ENCODE measurements at places on chromosomes 7 and 10. TPM values are rescaled to one million over a fixed set of nuclear protein-coding genes. Genes with fewer than 3 reads are reported as not detected.

The PPP1R17 gene
- total RNA-seq = 0.60 TPM

The AKR1D1 gene
- 0.05 TPM for total RNA-seq

The IFIT3 gene
- 41.0 TPM for total RNA-seq

The TRIP6 gene
- 42.7 TPM for total RNA-seq

The CFAP46 gene
- 1.6 TPM for total RNA-seq

The SPAM1 gene
- total RNA-seq = not detected

The TRIM73 gene
- 1.3 TPM for total RNA-seq

The MSS51 gene
- 3.1 TPM for total RNA-seq

The POM121C gene
- total RNA-seq = 12.0 TPM

The CLEC2L gene
- 0.62 TPM for total RNA-seq

- ATAC-seq = peak; percentile 78
These were observed 6.0 kb downstream of the PARD3 start for GRCh38 chr10:34808801-34809745.

DNA sequence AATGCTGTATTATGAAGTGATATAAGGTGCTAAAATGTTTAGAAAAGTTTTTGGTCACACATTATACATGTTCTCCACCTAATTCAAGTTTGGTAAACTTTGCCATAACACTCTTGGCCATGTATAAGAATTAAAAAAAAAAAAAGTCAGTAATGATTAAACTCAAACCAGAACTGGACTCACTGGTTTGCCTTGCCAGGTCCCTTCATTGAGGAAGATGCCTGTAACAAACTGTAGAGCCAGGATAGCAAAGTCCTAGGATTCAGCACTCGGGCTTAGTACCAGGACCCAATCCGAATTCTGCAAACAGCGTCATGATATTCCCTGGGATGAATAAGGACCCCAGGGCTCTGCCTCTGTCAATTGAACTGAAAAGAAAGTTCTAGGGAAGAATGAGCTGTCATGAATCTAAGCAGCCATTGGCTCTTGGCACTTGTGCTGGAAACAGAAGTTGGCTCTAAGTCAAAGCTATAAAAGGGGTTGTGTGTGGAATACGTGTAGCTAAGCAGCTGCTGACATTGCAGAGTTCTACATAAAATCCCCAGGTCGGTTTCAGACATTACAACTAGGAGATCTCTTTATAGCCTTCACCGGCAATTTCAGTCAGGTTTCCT, 216.9 kb downstream of the C7orf25 start:
- ATAC-seq = peak; percentile 75

DNA sequence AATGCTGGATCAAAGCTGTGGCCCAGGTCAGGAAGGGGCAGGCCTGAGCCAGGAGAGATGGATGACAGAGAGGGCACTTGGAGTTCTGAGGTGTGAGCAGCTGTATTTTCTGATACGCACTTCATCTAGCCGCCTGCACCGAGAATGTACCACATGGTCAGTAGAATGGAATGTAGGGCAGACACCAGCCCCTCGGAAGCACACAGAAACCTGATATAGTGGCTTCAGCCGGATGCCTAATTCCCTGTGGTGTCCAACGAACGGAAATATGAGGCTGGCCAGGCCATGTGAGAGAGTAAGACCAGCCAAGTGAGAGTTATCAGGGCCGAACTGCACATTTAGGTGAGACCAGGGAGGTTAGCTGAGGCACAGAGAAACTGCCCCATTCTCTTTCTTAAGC, 46.7 kb upstream of the PLCE1 start:
- ATAC-seq = peak; percentile 19

DNA sequence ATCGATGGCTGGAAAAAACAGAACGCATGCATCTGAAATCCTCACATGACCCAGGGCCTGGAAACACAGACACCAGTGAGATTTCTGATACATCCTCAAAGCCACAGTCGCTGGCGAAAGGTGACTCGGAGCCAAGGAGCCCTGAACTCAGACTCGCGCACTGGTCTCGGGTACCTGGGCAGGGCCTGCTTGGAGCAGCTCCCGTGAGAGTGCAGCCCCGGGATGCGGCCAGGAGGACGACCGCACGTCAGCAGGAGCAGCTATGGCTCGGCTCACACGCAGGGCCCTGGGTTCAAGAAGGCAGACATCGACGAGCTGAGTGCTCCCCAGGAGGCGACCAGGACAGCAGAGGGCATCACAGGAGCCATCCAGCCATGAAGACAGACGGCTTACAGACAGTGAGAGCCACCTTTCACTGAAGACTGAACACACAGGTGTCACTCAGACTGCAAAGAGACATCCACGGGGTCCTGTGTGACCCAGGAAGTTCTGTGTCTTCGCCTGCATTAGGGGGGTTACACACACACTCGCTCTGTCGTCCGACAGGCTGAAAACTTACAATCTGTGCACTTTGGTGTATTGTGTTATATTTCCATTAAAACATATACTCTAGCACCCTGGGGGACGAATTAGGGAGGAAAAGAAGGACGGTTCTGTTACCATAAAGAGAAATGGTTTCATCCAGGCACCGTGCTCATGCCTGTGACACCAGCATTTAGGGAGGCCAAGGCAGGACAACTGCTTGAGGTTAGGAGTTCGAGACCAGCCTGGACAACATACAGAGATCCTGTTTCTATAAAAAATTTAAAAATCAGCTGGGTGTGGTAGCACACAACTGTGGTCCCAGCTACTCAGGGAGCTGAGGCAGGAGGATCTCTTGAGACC, 227.7 kb downstream of the MAD1L1 start:
- no peak for ATAC-seq

DNA sequence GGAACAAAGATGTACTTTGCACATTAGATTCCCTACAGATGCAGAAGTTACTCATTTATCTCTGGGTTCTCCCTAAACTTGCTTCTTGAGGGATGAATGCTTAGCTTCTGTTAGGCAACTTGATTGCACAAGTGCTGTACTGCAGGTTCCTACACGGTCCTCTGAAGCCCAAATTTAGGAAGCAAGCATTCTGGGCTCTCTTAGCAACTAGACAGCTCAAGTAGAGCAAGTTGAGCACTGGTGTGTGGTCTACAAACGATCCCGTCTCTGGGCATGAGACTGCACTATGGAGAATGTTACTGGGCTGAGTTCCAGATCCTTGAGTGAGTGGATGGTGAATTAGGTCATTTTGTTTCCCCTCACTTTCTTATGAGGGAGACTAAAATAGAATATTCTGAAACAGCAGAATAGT, 14.3 kb downstream of the SEMA3D start:
- peak; percentile 15 for ATAC-seq

DNA sequence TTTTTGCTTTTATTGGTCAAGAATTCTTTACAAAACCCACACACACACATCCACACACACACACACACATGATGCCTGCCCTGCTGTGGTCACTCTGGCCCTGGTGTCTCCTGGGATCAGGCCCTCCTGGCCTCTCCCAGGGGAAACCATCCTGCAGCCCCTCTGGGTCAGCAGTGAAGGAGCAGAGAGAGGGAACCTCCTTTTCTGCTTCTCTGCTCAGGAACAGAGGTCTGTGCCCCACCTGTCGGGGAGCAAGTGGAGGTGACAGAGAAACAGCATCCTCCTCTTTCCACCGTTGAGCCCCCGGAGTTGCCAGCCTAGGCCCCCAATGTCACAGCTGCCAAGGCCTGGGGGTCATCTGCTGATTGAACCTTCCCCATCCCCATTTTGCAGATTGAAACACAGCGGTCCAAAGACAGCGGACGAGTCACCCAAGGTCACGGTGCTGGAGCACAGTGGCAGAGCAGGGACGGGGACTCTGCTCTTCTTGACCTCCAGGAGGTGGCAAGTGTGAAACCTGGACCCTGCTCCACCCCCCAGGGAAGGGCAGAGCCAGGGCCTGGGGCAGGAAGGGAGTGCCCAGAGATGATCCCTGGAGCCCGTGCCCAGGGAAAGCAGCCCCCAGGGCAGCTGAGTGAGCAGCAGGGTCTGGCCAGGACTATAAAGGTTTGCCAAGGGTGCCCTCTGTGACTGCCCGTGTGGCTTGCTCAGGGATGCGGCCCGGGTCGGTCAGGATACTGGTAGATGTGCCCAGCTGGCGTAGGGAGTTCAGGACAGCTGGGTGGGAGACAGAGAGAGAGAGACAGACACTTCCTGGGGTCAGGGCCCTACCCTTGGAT, 15.0 kb upstream of the TBL2 start:
- no peak for ATAC-seq

DNA sequence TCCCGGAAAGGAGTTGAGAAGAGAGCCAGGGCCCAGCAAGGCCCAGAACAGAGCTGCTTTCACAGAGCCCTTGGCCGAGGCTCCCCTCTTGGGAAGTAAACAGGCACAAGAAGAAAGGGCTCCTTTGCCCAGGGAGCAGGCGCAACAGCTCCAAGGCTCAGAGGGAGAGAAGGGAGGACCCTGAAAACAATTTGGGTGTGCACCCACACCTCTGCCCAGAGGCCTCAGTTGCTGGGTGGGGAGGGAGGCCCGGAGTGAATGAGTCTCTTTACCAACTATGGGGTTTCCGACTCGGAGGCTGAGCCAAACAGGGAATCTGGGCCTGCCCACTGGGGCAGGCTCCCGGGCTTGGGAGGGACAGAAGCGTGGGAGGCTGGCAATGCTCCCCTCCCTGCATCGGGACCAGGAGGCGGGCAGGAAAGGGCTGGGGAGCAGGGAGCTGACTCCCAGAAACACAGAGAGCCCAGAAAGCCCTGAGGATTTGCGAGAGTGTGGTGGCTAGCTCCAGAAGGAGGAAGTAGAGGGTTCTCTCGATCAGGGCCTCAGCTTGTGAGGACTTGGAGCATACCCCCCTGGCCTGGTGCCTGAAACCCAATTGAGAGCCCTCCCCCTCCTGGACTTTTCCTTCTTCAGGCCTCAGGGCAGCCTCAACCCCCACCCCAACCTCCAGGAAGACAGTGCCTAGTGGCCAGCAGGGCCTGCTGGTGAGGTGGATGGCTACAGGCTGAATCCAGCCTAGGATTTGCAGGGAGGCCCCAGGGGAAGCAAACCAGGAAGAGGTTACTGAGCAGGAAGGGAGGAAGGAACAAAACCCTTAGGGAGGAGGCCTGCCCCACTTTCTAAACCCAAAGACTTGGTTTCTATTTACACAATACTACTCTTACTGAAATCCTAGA, 6.2 kb downstream of the C10orf105 start:
- ATAC-seq = peak; percentile 77

- no peak for ATAC-seq
These were observed 828 bp downstream of the BNIP3 start for GRCh38 chr10:131980761-131981428.

DNA sequence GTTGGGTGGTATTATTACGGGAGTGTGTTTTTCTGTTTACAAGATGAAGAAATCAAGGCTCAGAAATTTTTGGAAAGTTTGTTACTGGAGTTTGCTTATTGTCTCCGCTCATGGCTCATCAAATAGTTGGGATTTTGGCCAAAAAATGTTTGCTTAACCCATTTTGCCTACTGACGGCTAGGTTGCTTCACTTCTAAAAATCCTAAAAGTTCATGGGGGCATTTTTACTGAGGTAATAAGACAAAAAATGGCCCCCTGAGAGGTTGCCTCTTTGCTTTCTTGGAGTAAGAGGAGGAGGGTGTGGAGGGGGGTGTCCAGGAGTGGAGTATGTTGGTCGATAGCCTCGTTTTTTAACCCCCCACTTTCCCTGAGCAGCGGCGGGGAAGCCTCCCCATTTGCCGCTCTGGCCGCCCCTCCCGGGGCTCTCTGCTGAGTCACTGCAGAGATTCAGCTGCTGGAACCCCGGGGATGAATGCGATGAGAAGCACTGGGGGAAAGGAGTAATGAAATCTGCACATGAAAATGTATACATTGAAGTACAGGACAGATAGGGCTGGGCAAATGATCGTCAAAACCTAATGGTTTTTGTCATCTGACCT, 1.5 kb downstream of the MEST start:
- no peak for ATAC-seq

- no peak for ATAC-seq
These were observed 57.6 kb upstream of the ANAPC16 start for GRCh38 chr10:72158176-72158575.

DNA sequence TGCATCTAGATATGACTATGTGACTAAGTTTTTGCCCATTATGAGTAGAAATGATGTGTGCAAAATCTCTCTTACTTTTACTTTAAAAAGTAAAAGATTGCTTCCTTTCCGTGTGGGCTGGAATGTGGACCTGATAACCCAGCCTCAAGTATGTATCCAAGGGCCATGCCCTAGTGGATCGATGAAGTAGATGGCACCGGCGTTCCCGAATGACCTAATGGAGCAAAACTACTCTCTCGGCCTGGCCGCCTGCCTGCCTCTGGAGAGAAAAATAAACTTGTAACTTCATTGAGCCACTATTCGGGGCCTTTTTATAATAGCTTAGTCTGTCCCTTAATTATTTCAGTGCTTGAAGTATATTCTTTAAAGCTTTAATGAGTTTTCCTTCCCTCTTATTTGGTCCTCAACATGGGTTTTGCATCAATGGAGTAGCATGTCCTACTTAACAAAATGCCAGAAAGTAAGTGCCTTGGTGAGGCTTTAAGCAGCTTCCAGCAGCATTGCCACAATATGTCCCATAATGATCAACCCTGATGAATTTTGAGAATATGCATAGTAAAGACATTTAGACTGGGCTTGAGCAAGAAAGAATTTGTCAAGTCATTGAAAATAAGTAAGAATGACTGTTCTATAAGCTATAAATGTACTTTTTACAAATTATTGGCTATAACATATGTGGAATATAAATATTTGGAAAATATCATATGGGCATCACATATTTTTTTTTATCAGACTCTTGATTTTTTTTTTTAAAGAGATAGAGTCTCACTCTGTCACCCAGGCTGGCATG, 61.4 kb downstream of the PLXDC2 start:
- no peak for ATAC-seq

- ATAC-seq = no peak
These were observed 99.8 kb upstream of the SEMA3A start for GRCh38 chr7:84294391-84294790.

DNA sequence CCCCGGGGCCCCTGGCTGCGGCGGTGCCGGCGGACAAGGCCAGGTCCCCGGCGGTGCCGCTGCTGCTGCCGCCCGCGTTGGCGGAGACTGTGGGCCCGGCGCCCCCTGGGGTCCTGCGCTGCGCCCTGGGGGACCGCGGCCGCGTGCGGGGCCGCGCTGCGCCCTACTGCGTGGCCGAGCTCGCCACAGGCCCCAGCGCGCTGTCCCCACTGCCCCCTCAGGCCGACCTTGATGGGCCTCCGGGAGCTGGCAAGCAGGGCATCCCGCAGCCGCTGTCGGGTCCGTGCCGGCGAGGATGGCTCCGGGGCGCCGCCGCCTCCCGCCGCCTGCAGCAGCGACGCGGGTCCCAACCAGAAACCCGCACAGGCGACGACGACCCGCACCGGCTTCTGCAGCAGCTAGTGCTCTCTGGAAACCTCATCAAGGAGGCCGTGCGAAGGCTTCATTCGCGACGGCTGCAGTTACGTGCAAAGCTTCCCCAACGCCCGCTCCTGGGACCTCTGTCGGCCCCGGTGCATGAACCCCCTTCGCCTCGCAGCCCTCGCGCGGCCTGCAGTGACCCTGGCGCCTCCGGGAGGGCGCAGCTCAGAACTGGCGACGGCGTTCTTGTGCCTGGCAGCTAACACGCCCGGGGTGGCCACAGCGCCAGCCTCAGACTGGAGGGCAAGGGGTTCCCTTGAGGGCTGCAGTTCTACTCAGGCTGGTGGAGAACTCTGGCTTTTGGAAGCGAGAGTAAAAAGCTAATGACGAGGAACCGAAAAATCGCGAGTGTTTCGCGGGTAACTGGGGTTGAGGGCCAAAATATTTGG, 804 bp downstream of the FRAT1 start:
- ATAC-seq = peak; percentile 21

Measured in motor neuron (in vitro differentiated cells).